ENCODE measurements at places on chromosomes 5 and 9.

DNA sequence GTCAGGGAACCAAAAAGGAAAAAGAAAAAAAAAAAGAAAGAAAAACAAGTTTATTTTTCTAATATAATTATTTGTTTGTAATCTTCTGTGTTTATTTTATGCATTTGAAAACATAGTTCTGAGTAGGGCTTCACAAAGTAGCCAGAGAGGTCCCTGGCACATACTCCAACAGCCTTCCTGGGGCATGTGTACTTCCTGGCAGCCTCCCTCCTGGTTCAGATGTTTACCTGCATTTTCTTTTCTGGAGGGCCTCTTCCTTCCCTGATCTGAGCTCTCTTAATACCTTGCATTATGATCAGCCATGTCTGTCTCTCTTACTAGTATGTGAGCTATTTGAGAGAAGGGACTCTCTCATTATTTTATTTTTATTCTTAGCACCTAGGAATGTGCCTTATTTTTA is 361.8 kb downstream of the KDM4C start:
- no peak for DNase-seq

DNA sequence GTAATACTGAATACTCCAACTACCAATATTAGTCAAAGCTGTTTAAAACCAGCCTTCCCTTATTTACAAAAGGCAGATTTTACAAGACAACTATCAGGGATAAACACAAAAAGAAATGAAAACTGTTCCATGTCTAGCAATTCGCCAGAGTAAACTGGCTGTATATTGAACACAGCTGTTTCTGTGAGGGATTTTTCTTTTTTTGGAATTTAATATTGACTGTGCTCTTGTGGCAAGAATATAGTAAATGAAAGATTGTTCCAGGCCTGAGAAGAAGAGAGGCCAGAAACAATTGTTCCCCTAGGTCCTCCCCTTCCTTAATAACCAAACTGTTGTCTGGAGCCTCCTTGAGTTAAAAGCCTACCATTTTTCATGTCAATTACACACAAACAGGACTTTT is 188.6 kb downstream of the PDE4D start:
- no peak for DNase-seq

DNA sequence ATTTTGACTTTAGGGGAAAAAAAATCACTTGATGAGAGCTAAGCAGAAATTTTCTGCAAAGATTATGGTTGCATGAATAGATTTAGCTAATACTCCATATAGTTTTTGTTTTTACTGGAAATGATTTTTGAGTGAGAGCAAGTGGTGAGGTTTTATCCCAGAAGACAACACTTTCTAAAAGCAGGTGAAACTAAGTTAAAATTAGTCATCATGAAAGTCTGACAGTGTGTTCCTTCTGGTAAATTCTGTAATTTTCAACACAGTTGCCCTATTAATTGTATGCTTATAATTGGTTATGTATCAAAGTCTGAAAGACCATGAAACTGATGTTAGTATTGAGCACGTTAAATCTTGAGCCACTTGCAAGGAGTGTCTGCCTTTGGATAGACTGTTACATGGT is 91.5 kb downstream of the SMARCA2 start:
- DNase-seq = no peak

DNA sequence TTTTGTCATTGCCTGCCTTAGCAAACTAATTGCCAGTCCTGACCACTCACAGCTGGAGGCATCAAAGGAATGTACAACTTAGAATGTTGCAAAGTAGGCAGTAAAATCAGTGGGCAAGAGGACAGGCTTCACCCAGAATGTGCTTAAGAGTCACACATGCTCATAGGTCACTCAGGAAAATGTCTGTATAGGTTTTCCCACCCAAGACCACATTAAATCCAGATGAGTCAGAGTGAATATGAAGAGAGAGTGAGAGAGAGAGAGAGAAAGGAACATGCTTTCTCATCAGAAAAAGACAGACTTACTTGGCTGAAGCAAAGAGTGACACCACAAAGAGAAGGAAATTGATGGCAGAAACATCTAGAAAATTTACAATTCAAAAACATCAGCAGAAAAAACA is 37.9 kb downstream of the PLEKHG4B start:
- no peak for DNase-seq

GRCh38 chr5:174140452-174141020 is 95.0 kb downstream of the NSG2 start:
- DNase-seq = no peak

- no peak for DNase-seq
Observed at GRCh38 chr5:11040345-11040744, 279.3 kb upstream of the DAP start.

GRCh38 chr9:108053555-108054061 is 564.0 kb upstream of the KLF4 start:
- peak; percentile 39 for DNase-seq

- DNase-seq = no peak
Observed at GRCh38 chr5:152470167-152470566, 65.1 kb upstream of the NMUR2 start.

DNA sequence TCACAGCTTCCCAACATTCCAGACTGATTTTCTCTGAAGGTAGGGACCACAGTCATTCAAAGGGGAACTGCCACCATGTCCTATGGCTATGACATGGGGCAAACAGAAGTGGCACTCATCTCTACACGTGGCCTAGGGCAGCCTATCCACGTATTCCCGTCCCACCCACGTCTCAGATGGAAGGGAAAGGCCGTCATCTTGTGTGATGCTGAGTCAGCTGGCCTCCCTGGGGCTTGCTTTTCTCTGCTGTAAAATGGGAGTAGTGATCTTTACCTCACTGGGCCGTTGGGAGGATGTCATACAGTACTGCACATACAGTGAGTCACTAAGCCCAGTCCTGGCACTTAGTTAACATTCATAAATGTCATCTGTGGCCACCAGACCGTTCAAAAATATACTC is 72.3 kb downstream of the RAPGEF1 start:
- no peak for DNase-seq

GRCh38 chr9:2015581-2016407 is 647 bp downstream of the SMARCA2 start:
- peak; percentile 14 for DNase-seq

- DNase-seq = no peak
Observed at GRCh38 chr5:107821288-107821687, 150.6 kb upstream of the EFNA5 start.

GRCh38 chr5:6287176-6287575 is 91.2 kb downstream of the MED10 start:
- DNase-seq = no peak

DNA sequence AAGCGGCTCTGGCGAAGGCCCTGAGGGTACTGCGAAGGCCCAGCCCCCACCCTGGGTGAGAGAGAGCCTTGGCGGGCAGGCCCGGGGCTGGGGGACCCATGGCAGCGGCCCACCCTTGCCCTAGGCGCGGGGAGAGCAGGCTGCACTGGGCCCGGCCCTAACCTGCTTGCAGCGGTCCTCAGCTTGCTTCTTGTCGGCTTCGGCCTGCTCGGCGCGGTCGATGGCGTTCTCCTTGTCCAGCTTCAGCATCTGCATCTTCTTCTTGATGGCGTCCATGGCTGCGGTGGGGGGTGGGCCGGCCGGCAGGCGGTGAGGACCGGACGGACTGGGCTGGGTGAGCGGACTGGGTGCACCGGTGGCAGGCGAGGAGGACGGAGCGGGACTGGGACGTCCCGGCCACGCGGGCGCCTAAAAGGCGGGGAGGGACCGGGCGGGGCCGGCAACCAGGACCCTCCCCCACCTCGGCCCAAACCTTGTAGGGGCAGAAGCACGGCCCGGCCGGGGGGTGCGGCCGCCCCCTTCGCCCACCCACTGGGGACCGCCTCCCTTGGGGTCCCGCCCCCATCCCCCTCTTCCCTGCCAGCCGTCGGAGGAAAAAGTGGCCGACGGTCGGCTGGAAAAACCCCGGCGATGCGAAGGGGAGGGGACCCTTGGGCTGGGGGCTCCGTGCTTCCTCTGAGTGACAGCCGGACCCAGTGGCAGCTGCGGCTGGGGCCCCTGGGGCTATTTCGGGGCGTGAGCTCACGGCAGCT is at the start of gene TPM2:
TSS of gene TPM2 (minus strand) at position 384 of the 752 bp plus-strand sequence. CDS start at position 276, 108 bp downstream.
- DNase-seq = peak; percentile 88

GRCh38 chr9:92008041-92008440 is 58.0 kb upstream of the ROR2 start:
- no peak for DNase-seq

GRCh38 chr9:98821831-98822230 is 14.4 kb downstream of the GALNT12 start:
- DNase-seq = no peak

GRCh38 chr9:26725573-26725972 is 167.0 kb downstream of the CAAP1 start:
- no peak for DNase-seq

- DNase-seq = no peak
Observed at GRCh38 chr9:135821116-135821515, 86.2 kb downstream of the CAMSAP1 start.

- no peak for DNase-seq
Observed at GRCh38 chr5:168683247-168683926, 104.2 kb upstream of the PANK3 start.

GRCh38 chr9:91886414-91887076 is 63.5 kb downstream of the ROR2 start:
- DNase-seq = no peak

GRCh38 chr5:14177634-14178033 is 34.5 kb downstream of the TRIO start:
- no peak for DNase-seq

DNA sequence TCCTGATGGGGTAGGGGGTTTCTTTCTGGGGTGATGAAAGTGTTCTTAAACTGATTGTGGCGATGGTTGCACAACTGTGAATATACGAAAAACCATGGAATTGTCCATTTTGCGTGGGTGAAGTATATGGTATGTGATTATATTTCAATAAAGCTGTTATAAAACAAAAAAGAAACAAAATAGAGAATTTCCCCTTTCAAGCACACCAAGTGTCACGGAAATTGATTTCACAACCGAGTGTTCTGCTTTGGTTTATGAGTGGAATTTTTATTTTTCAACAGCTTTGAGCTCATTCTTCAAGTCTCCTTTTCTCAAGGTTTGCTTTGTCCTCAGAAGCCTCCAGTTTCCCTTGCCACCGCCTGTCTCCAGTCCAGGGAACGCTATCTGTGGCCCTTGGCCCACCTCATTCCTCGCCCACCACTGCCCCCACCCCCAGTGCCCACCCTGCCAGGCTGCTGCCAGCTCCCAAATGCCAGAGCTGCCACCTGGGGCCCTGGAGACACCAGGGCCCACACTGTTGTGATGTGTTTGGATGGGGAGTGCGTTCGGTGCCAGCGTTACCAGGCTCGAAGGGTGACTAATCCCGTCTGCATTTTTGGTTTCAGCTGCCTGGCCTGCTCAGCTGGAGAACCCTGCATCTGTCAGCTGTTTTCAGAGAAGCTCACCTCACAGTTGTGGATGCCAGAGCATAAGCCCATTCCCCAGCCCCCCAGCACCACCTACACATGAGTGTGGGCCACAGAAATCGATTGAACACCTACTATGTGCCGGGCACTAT is 30.4 kb downstream of the DUSP1 start:
- DNase-seq = peak; percentile 89

DNA sequence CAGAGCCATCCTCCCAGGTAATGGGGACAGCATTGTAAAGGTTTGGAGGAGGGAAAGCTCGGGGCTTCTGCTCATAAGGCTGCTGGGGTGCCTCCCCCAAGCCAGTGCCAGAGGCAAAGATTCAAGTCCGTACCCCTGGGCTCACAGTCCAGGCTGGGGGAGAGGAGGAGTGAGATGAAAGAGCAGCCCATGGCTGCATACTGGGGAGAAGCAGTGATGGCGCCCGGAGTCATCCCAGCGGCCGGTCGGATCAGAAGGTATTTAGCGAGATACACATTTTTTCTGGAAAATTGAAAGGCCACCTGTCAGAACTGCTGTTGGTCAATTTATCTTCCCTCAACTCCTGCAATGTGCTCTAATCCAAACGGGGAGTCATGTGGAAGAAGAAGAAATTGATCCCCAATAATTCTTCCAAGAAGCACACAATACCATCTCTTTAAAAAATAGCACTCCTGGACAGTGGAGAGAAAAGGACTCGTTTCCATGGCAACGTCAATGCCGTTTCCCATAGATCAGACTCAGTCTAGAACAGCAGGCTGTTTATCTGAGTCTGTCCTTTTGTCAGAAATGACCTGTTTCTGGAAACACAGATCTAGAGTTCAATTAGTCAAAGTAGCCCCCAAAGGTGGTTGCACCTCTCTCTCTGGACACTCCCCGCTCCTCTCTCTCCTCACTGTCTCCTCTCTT is 65.9 kb downstream of the NSG2 start:
- no peak for DNase-seq

GRCh38 chr9:129175825-129176633 is 2.0 kb downstream of the IER5L start:
- peak; percentile 84 for DNase-seq

GRCh38 chr5:136984772-136985446 is 514.2 kb downstream of the SPOCK1 start:
- no peak for DNase-seq

- DNase-seq = no peak
Observed at GRCh38 chr9:137017071-137017470, 11.0 kb downstream of the ABCA2 start.

DNA sequence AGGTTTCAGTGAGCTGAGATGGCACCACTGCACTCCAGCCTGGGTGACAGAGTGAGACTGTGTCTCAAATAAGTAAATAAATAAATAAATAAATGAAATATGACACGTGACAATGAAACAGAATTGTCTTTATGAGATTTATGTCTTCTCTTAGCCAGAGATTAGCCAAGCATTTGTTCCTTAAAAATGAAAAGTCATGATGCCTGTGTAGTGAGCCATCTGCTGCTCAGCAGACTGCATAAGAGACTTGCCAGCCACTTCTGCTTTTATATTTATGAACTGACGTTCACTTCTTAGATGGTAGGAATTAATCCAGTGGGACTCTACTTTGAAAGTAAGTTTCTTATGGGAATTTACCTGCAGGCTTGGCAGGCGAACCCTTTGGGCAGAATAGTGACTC is 227.4 kb downstream of the NR3C1 start:
- DNase-seq = no peak

- no peak for DNase-seq
Observed at GRCh38 chr5:156942064-156942463, 21.0 kb downstream of the TIMD4 start.

Measured in urothelium cell line (cell line).